ENCODE measurements at places on chromosomes 3 and 15.

- peak; percentile 46 for DNase-seq
Measured at GRCh38 chr3:47250309-47251060, 32.1 kb downstream of the KIF9 start.

- DNase-seq = no peak
Measured at GRCh38 chr3:42747581-42747980, 25.5 kb downstream of the CCDC13 start.

DNA sequence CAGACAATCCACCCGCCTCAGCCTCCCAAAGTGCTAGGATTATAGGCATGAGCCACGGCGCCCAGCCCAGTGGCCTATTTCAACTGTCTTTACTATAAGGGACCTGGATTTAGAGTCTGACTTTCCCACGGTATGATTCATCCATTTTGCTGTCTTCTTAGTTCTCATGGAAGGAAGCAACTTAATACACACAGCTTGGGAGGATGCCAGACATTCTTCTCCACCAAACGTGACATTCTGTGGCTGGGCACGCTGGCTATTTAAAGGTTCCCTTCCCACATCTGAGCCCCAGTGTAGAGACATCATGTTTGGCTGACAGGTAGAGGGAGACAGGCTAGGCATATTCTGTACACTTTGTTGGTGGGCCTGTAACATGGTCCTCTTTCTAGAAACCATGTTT, 26.2 kb downstream of the FAM43A start:
- DNase-seq = no peak

- DNase-seq = no peak
Measured at GRCh38 chr3:105553851-105554250, 187.1 kb downstream of the ALCAM start.
